DMS 273 treated with DMSO at 0.1 percent for 48 hours (cell line): ENCODE measurements at places on chromosomes 6 and 20.
A peak's percentile ranks its signal among the peaks of the same experiment; 100 is the strongest.

DNA sequence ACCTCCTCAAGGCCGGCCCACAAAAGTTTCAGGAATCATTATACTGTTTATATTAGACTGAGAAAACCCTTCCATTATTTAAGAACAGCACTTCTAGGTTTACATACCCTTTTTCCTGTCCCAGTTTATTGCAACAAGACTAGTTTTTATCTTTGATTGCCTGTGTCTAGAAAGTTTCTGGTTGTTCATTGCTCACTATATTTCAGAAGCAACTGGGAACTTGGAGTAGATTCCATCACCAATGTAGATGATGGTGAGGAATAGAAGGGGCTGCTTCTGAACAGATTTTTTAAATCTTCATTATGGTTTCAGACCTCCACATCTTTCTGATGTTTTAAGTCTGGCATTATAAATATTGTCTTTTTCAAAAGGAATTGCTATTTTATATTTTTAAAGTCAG lies 93.0 kb downstream of the BCAS1 start:
- no peak for DNase-seq

DNA sequence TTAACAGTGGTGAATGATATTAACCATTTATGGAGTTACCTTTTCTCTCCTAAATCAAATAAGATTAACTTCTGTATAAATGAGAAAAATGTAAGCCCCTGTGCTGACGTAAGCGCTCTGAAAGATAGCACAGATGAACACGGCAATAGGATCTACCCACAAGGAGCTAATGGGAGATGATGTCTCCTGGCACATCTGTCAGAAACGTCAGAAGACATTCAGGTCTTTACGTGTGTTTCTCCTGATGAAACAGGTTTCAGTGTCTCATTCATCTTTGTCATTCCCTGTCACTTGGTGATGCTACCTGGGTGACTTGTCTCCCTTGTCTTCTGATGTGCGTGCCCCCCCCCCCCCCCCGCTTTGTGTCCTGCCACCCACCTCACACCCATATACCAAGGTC lies 189.7 kb downstream of the DTNBP1 start:
- no peak for DNase-seq

DNA sequence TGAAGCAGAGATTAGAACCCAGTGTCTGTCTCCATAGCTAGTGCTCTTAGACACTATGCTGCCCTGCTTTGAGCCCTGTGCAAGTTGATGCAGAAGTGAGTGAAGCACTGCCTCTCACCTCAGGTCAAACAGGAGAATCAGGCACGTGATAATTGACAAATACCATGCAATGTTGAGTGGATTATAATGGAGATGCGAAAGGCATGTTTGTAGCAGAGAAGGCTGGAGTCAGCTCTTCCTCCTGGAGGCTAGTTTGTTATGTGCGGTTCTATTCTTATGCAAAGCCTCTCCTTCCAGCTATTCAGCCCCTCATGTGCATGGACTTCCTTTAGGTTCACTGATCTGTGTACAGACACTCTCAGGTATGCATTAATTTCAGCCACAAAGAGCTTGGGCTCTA lies 108.5 kb downstream of the MANEA start:
- no peak for DNase-seq

DNA sequence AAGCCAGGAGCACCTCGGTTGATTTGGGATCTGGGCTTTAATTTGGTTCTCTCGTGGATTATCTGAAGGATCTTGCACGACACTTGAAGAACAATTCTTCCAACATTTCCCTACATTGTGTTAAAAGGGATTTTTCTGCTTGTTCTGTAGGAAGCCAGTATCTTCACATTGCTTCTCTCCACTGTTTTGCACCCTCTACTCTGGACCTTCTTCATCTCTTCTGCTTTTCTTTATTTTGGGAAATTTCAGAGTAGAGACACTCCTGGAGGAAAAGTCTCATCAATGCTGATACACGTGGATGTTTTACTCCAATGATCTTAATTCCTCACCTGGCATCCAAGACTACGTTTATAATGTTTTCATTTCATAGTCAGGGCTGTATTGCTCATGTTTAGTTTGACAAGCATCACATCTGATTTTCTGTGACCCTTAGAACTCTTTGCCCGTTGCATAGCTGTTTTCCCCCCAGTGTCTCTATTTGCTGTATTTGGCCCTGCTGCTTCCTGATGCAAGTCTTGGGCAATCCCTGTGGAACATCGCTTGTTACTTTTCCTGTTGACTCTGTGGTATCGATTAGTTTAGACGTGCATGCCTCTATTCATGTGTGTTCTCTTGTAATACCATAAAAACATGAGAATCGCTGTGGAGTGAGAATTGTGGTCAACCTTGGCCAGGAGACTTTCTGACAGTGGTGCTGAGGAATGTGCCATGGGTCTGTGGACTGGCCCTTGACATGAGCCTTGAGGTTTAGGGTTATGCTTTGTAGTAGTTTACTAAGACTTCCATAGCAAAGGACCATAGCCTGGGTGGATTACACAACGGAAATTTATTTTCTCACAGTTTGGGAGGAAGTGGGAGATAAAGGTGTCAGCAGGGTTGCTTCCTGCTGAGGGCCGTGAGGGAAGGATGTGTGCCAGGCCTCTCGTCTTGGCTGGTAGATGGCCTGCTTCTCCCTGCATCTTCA lies 12.5 kb downstream of the PLCB1 start:
- no peak for DNase-seq

DNA sequence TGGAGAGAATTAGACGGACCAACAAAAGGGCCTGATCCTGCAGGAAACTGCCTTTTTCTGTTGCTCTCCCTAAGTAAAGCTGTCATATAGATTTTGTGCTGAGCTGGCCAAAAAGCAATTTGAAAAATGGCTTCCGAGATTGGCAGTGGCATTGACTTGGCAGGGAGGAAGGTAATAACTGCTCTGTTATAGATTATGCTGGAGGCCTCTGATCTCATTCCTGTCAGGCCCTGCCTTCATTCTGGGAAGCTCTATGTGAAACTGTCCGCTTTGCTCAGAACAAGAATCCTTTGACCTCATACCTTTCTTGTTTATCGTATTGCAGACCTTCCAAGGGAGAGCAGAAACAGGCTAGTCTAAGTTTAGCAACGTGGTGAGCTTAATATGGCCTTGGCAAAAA lies 234.4 kb downstream of the PHACTR1 start:
- DNase-seq, result no peak

DNA sequence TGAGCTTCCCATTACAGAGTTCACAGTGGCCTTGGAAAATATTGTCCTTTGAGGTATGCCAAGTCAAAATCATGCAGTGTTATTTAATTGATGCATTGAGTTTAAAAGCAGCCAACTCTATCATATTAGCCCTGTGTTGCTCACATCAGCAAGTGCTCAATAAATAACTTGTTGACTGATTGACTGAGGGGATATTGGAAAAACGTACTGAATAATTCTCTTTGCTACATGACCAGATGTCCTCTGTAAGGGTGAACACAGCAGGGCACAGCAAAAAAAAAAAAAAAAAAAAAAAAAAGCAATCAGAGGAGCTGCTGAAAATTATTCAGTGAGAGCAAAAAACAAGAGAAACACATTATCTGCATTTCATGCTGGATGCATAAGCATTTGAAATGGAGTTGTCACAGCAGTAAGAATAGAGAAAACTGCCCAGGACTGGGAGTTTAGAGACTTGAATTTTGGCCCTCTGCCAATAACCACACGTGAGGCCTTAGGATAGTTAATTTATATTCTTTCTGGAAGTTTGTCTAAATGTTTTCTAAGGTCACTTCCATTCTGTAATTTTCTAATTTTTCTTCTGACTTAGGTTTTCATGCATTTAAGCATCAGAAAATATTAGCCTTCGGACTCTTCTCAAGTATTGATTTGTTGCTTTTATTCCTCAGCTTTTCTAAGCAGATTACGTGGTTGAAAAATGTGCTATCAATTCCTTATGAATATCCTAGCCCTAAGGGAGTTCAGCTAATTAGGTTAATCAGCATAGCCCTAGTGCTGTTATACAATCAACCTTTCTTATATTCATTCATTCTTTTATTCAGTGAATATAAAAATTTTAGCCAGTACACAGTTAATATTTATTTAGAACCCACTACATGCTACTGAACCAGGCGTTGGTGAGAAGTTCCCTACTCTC lies 246.8 kb upstream of the STXBP5 start:
- no peak for DNase-seq

GRCh38 chr6:30682143-30683117 lies 4.0 kb downstream of the PPP1R18 start:
- DNase-seq, result no peak

DNA sequence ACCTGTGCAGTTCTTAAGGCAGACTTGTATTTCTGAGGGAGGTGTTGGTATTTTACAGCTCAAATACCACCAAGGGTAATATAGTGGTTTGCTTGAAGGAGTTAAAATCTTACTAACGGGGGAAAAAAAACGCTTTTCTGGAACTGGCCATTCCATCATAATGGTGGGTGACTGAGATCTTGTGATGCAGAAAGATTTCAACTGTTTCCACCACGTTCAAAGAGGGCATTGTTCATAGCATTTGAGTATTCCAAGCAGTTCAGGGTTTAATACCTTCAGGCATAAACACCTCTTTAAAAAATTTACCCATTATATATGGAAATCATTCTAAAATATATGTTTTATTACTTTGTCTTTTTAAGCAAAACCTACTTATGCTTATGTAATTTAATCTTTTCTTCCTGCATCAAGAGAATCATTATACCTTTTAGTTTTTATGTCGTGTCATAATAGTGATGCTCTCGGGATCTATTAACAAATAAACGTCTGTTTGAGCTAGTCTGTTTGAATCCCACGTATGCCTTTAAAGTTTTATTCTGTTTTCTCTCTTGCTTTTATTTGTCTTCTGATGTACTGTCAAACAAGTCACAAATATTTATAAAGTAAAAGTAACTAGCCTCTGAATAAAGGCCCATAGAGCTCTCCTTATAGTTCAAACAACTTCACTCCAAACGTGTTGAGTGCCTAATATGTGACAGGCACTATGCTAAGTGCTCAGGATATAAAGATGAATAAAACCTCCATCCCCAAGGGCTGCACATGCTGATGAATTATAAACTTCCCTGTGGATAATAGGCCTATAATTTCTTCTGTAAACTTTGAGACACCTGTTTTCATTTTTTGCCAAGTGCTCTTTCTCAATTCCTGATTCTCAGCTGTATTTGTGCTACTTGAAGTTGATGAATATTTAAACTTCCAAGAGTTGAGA lies 298.8 kb upstream of the FERMT1 start:
- no peak for DNase-seq

- DNase-seq, result no peak
These were observed 507.8 kb downstream of the CD83 start for GRCh38 chr6:14625173-14625895.

DNA sequence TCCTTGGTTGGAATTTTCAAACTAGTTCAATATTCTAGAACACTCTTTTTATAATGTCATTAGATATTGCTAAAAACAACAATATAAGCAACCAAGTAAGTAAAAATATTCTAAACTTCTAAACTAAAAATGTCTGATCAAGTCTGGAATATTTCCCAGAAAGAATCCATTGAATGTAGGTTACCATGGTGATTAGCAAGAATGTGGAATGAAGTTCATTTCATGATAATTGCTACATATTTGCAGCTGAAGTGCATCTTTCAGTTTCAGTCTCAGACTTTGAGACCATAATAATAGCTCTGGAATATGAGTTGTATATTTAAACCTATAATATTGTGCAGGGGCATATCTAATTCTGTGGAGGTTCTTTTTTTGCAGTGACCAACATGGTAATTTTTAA lies 61.0 kb upstream of the NKAIN2 start:
- DNase-seq, result no peak

GRCh38 chr6:110876170-110876773 lies 1.7 kb downstream of the AMD1 start:
- DNase-seq, result peak; percentile 48
